ENCODE measurements at places on chromosomes 5 and 9. TPM values are rescaled to one million over a fixed set of nuclear protein-coding genes. Genes with fewer than 3 reads are reported as not detected.

Gene ARID3C
- total RNA-seq, result 0.82 TPM

GRCh38 chr5:153321478-153321877 is 169.0 kb upstream of the GRIA1 start:
- DNase-seq, result no peak

- no peak for DNase-seq
These were observed 1417.0 kb upstream of the ACO1 start for GRCh38 chr9:30967476-30967875.

DNA sequence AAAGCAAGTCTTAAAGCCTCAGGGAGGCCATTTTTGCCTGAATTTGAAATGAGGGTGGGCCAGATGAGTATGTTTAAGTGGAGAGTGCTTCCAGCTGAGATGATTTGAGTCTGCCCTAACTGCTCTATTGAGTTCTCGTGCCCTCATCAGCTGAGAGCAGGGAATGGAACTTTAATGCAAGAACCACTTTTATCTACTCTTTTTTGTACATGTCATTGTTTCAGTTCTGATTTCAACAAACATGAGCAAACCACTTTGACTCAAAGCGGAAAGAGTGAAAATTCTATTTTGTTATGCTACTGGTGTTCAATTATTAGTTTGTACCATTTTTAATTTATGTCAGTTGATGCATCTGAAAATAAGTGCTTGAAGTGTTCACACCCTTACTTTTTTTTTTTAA is 35.8 kb downstream of the DCAF10 start:
- DNase-seq, result no peak

GRCh38 chr5:16454686-16455085 is 10.9 kb downstream of the ZNF622 start:
- no peak for DNase-seq

Gene GHR
- total RNA-seq, result 1.6 TPM

DNA sequence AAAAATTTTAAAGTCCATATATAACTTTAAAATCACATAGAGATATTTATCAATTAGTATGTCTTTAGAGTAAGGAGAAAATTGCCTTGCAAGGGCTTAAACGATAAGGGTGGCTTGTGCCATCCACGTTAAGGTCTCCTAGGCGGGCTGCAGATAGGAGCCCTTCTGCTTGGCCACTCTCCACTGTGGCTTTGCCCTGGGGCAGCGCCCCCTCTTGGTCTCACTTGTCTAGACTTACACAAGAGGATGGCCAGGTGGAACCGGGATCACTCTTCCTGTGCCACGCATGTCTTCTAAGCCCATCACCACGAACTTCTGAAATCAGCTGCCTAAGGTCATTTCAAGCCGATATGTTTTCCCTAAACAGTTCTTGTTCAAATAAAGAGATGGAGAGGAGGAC is 2.9 kb downstream of the FPGS start:
- DNase-seq, result no peak

GRCh38 chr9:134474055-134474370 is 147.8 kb downstream of the RXRA start:
- DNase-seq, result no peak

Gene PCDHB9
- 4.9 TPM for total RNA-seq

Gene GMCL2
- not detected for total RNA-seq

GRCh38 chr9:126836216-126836615 is 24.2 kb upstream of the ZBTB34 start:
- no peak for DNase-seq

- no peak for DNase-seq
These were observed 562 bp downstream of the GSN start for GRCh38 chr9:121268598-121268850.

- no peak for DNase-seq
These were observed 19.0 kb upstream of the FER start for GRCh38 chr5:108728566-108729241.

DNA sequence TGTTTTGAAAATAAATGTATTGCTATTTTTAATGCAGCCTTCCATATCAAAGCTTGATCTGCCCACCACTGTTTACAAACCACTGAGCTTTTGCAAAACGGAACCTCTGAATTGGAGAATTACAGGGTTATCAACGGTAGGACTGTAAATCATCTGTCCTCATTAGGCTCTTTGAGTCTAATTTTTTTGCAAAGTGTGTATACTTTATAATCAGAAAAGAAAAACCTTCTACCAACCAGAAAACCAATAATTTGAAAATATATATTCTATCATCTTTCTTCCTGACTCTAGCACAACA is 6.8 kb upstream of the SLC2A8 start:
- no peak for DNase-seq

DNA sequence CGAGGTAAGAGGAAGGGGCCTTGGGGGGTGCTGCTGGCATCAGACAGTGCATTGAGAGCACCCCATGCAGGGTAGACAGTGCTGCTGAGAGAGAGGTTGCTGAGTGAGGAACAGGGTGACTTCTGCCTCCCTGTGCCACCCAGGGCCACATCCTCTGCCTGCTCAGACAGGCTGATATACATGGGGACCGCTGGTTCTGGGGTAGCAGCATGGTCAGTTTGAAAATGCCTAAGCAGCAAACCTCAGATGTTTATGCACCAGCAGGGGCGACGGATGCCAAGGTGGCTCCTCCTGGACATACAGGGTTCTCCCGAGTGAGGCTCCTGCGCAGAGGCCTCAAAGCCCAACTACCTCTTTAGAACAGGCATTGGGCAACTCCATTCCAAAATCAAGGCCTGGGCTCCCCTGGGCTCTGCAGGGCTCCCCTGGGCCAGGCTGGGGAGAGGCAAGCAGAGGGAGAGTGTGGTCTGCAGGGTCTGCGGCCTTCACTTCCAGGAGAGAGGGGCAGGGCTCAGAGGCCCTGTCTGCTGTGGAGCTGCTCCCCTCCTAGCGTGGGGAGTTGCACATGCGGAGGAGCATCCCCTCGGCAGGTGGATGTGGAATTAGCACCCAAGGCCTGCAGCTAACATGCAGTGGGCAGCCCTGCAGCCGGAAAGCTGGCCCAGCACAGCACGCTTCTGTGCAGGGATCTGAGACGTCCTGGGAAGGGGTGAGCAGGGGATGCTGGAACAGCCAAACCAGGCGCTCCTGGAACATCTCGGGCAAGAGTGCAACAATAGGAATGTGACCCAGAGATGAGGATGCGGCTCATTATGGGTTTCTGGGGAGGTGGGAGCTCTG is 46.5 kb downstream of the IRX2 start:
- no peak for DNase-seq

Gene SPRY4
- 4.5 TPM for total RNA-seq

Gene PCDHB8
- 7.7 TPM for total RNA-seq

Gene ELAVL2
- 311 TPM for total RNA-seq

DNA sequence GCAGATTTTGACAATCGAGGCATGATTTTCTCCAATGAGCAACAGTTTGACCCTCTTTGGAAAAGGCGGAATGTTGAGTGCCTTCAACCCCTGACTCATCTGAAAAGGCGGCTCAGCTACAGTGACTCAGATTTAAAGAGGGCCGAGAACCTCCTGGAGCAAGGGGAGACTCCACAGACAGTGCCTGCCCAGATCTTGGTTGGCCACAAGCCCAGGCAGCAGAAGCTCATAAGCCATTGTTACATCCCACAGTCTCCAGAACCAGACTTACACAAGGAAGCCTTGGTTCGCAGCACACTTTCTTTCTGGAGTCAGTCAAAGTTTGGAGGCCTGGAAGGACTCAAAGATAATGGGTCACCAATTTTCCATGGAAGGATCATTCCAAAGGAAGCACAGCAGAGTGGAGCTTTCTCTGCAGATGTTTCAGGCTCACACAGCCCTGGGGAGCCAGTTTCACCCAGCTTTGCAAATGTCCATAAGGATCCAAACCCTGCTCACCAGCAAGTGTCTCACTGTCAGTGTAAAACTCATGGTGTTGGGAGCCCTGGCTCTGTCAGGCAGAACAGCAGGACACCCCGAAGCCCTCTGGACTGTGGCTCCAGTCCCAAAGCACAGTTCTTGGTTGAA is 13.6 kb downstream of the PTPDC1 start:
- DNase-seq, result no peak

- no peak for DNase-seq
These were observed 348.2 kb downstream of the IRX1 start for GRCh38 chr5:3943859-3944258.

DNA sequence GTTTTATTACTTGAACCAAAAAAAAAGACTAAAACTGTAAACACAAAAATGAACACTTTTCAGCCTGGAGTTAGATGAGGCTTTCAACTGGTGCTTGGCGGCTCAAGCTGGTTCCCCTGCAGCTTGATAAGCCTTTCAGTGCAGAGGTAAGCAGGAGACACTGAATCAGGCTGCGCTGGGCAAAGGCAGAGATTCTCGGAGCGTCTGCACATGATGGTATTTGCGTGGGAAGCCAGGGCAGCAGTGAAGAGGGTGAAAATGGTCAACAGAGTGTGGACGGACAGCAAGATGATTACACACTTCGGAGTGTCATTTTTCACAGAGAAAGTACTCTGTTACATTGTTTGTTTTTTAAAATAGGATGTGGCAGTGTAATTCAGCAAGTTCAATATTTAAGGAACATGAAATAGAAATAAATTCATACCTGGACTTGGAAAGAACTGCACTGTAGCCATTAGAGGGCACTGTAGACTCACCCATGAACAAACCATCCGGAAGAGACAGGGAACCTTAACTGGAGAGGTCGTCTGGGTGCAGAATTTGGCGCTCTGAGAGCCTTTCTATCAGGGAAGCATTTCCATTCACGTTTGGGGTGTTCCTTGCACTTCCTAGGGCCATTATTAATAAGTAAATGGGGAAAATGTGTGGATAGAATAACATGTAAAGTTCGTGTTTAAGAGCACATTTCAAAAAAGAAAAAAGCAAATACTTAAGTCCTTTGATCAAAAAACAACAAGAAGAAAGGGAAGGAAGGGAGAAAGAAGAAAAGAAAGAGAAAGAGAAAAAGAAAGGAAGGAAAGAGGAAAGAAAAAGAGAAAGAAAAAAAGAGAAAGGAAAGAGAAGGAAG is 69.8 kb downstream of the ICE1 start:
- peak; percentile 38 for DNase-seq

Gene SPATA31E1
- not detected for total RNA-seq

DNA sequence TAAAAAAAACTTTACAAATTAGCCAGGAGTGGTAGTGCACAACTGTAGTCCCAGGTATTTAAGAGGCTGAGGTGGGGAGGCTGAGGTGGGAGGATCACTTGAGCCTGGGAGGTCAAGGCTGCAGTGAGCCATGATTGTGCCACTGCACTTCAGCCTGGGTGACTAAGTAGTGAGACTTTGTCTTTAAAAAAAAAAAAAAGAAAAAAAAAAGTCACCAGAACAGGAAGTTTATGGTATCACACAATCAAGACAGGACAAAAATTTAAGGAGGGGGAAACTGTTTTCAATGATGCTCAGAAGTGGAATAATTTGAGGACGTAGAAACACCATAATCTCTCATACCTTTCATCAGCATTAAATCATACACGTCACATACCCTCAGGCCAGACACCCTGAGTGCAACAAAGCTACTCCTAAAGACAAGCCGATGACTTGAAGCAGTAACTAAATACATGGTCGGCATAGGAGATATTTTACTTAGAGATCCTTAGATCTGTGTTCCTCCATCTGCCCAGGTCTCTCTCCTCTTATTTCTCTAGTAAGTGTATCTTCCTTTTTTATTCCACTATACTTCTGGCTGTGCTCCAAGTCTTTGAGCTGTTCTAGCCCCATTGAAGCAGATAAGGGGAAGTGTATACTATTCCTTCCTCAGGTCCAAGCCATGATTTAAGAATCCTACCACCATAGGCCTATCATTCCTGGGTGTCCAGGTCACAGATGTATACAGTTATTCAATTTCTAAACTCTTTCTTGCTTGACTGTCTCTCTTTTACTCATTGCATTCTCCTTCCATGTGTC is 91.3 kb upstream of the APC start:
- no peak for DNase-seq

Gene FBP1
- not detected for total RNA-seq

DNA sequence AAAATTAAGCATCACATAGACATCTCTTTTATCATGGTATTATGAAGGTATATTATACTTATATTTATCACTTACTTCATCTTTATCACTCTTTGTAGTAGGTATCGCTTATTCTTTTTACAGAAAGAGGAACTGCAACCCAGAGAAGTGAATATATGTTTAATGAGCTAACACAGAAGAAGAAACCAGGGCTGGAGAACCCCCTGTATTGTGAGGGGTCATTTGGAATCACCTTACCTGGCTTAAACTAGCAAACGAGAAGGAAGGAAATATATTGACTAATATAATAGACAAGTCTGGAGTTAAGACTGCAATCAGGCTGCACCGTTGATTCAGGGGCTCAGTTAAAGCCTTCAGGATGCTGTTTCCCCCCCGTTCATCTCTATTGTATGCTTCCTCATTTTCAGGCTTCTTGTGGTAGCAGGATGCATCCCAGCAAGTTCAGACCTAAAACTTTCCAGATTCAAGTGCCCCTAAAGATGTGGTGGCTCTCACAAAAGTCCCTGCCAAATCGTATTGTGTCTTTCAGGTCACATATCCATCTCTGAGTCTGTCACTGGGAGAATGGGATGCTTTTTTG is 146.4 kb downstream of the GCNT1 start:
- no peak for DNase-seq

Gene SHC3
- total RNA-seq, result 49.3 TPM

Gene LCN15
- not detected for total RNA-seq

Gene TEK
- total RNA-seq, result 6.9 TPM

Gene TIMD4
- under 0.01 TPM for total RNA-seq

GRCh38 chr5:161134956-161135355 is 282.9 kb upstream of the ATP10B start:
- no peak for DNase-seq

GRCh38 chr9:36127652-36128244 is 8.8 kb upstream of the GLIPR2 start:
- no peak for DNase-seq

DNA sequence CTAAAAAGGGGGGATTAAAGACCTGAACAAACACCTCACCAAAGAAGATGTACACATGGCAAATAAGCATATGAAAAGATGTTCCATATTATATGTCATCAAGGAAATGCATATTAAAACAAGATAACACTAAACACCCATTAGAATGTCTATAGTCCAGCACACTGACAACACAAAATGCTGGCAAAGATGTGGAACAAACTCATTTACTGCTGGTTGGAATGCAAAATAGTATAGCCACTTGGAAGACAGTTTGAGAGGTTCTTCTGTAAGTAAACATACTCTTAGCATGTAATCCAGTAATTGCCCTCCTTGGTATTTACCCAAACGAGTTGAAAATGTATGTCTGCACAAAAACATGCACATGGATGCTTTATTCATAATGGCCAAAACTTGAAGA is 73.6 kb downstream of the RGMB start:
- no peak for DNase-seq

Gene DAB2
- total RNA-seq, result 8.6 TPM

Gene IL7R
- total RNA-seq, result 0.41 TPM

GRCh38 chr5:137567226-137567625 is 68.1 kb upstream of the SPOCK1 start:
- DNase-seq, result no peak

- DNase-seq, result no peak
These were observed 24.6 kb upstream of the COL27A1 start for GRCh38 chr9:114130624-114131277.

Gene ROR2
- total RNA-seq, result 0.82 TPM

- no peak for DNase-seq
These were observed 6.7 kb downstream of the EBF1 start for GRCh38 chr5:159092972-159093371.
